ENCODE measurements at places on chromosomes 3 and 15. TPM values are rescaled to one million over a fixed set of nuclear protein-coding genes. Genes with fewer than 3 reads are reported as not detected.

The SLC28A2 gene
- not detected for total RNA-seq

The CCR8 gene
- not detected for total RNA-seq

The GCNT3 gene
- total RNA-seq = 0.20 TPM

The LMAN1L gene
- total RNA-seq = not detected

The ACKR4 gene
- total RNA-seq = not detected

The GMPPB gene
- total RNA-seq = 28.7 TPM

The TMEM108 gene
- total RNA-seq = 10.2 TPM

The PLSCR2 gene
- total RNA-seq = 0.39 TPM

The NANOGP8 gene
- 2.1 TPM for total RNA-seq

The ATP10A gene
- total RNA-seq = 2.1 TPM

The VEPH1 gene
- total RNA-seq = 9.2 TPM

The SNX22 gene
- total RNA-seq = 6.1 TPM

The TGM4 gene
- total RNA-seq = not detected

The ATP11B gene
- total RNA-seq = 25.7 TPM

The GNAT1 gene
- total RNA-seq = 0.13 TPM

The NFKBIZ gene
- total RNA-seq = 16.9 TPM

The CHRNA3 gene
- 4.4 TPM for total RNA-seq

The C15orf39 gene
- 39.9 TPM for total RNA-seq

The PLA1A gene
- not detected for total RNA-seq

The BMF gene
- total RNA-seq = 36.9 TPM

The OR5H15 gene
- not detected for total RNA-seq

The ITGA11 gene
- 0.60 TPM for total RNA-seq

The IL5RA gene
- not detected for total RNA-seq

The PLCL2 gene
- total RNA-seq = 9.1 TPM

The PPM1L gene
- 18.1 TPM for total RNA-seq

The GRK7 gene
- total RNA-seq = not detected
